ENCODE measurements at places on chromosomes 5 and 9. TPM values are rescaled to one million over a fixed set of nuclear protein-coding genes. Genes with fewer than 3 reads are reported as not detected.

Gene GFI1B
- 0.27 TPM for total RNA-seq

Gene MYOT
- total RNA-seq: 29.6 TPM

Gene SPATA31E1
- not detected for total RNA-seq

Gene ANXA2R
- 0.82 TPM for total RNA-seq

GRCh38 chr5:135328128-135328687, 70.8 kb downstream of the MACROH2A1 start:
- no peak for DNase-seq

DNA sequence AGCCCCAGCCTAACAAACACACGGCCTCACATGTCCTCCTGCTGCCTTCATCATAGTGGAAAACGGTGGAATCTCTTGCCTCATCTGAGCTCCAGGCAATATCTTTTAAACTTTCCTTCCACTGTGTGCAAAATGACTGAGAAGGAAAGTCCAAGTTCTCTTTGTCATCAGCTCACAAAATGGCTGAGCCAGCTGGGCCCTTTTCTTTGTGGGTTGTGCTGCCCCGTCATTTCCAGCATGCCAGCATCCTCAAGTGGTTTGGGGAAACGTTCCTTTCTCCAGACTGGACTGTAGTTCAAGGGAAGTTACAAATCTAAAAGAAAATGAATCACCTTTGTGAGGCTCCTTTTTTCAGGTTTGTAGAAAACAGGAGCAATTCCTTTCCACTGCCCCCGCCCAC, 171.1 kb upstream of the FSTL4 start:
- no peak for DNase-seq

- no peak for DNase-seq
These were observed 13.7 kb upstream of the DAB2IP start for GRCh38 chr9:121637713-121638220.

DNA sequence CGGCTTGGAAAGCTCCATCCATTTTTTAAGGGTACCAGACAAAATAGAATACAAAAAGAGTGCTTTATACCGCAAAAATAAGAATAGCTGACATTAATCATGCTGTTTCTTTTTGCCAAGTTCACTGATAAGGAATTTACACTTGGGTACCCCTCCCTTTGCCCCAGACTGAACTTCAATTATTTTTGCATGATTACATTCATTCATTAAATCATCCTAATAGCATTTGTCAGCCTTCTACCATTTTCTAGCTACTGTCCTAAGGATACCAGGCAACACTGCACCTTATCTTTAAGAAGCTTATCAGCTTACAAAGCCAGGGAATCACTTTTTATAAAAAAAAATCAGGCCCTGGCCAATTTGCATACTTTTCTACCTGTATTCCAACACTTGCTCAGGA, 48.4 kb downstream of the YIPF5 start:
- no peak for DNase-seq

GRCh38 chr9:133897675-133898074, 94.4 kb downstream of the VAV2 start:
- no peak for DNase-seq

DNA sequence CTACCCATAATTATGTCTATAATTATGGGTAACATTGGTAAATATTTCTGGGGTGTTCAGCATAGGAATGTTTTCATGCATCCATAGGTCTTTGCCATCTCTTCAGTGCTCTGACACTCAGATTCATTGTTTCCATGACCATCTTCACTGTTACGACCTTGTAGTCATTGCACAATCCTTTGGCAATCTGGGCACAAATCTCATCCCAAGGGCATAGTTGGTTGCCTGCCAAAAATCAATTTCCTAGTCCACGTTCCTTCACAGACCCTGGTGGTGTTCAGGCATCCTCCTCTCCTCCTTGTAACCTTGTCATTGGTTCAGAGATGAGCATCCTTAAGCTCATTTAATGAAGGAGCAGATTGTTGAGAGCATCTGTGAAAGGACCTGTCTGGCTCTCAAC, 1400.7 kb downstream of the CDH12 start:
- DNase-seq: no peak

Data from left ventricle myocardium inferior (tissue), 1 donor.